ENCODE measurements at places on chromosomes 6 and 20. TPM values are rescaled to one million over a fixed set of nuclear protein-coding genes. Genes with fewer than 3 reads are reported as not detected.

GRCh38 chr20:41044409-41045062, 15.9 kb downstream of the TOP1 start:
- peaks cover 43% of the 10 kb centered on the region for H3K4me1 ChIP-seq
- no peak for DNase-seq
- H3K27ac ChIP-seq, result no peak overlapping the region
- peaks cover 32% of the 10 kb centered on the region for H3K36me3 ChIP-seq

DNA sequence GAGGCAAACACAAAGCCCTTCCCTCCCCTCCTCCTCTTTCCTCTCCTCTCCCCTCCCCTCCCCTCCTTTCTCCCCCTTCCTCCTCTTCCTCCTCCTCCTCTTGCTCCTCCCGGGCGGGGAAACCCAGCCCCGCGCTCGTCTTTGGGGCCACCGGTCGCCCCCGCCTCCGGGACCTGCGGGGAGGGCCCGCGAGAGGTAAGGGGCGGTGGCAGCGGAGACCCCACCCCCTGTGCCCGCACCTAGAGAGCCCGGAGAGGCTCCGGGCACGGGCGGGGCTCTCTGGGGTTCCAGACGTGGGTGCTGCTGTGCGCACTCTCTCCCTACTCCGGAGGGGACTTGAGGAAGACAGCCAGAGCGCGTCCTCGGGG, at the start of gene RIN2:
RIN2 (plus strand) TSS at position 126 of the 368 bp plus-strand sequence. CDS start 131,344 bp downstream, outside the sequence.
- H3K36me3 ChIP-seq, result peaks cover 12% of the 10 kb centered on the region
- peak; percentile 82 for DNase-seq
- H3K27me3 ChIP-seq, result no peaks in the 10 kb centered on the region

- no peak for DNase-seq
- H3K4me3 ChIP-seq, result no peak overlapping the region
- H3K4me1 ChIP-seq, result peaks cover 26% of the 10 kb centered on the region
Observed at GRCh38 chr6:36961441-36962435, 7.2 kb downstream of the PI16 start.

- no peaks in the 10 kb centered on the region for H3K27me3 ChIP-seq
- H3K27ac ChIP-seq, result no peak overlapping the region
- no peaks in the 10 kb centered on the region for H3K36me3 ChIP-seq
- DNase-seq, result peak; percentile 18
- H3K4me3 ChIP-seq, result no peak overlapping the region
Observed at GRCh38 chr6:166173281-166173951, 5.8 kb upstream of the TBXT start.

DNA sequence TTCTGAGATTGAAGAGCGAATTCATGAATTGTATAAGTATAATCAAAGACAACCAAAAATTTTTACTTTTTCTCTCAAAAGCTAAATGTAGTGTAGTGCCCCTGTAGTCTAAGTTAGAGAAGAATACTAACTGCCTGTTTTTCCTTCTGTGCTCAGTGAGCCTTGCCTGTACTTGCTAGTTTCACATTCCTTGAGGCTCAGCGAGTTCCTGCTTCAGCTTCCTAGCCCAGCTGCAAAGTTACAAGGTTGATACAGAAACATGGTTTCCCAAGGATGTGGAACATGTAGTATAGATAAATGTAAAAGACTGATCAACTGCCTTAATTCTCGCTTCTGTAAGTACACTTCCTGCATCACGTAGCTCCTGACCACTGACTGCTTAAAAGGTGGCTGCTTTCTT, 33.1 kb upstream of the SEC63 start:
- no peaks in the 10 kb centered on the region for H3K27me3 ChIP-seq
- no peak overlapping the region for H3K4me3 ChIP-seq
- H3K36me3 ChIP-seq, result no peaks in the 10 kb centered on the region
- H3K4me1 ChIP-seq, result no peaks in the 10 kb centered on the region

- no peak for DNase-seq
- no peaks in the 10 kb centered on the region for H3K36me3 ChIP-seq
- H3K27me3 ChIP-seq, result no peaks in the 10 kb centered on the region
Observed at GRCh38 chr6:143003676-143004075, 57.0 kb upstream of the AIG1 start.

DNA sequence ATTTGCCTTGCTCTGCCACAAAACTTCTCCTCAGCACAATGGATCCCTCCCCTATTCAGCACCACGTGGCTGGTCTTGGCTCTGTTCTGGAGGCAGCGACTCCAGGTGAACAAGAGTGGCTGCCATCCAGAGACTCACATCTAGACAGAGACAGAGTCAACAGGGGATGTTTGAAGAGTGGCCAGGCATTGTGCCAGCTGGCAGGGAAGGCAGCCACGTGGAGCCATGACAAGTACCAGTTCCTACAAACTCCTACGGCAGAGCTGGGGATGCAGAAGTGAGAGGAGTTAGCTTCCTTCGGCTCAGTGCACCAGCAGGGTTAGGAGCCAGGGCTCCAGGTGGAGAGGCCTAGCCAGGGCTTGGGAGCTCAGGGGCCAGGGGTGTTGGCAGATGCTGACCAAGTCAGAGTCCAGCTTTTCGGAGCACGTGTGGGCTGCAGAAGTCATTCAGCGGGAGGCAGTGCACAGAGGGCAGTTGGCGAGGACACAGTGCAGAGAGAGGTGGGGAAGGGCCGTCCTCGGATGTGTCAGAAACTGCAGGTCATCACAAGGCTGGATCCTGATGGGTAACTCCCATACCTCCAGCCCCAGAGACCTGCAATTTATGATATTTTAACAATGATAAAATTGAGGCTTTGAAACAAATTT, 171.7 kb upstream of the PDE10A start:
- DNase-seq, result peak; percentile 87
- no peak overlapping the region for H3K27ac ChIP-seq
- H3K4me3 ChIP-seq, result no peak overlapping the region
- H3K36me3 ChIP-seq, result no peaks in the 10 kb centered on the region

- no peak overlapping the region for H3K4me3 ChIP-seq
- peaks cover 55% of the 10 kb centered on the region for H3K36me3 ChIP-seq
Observed at GRCh38 chr20:35902545-35902941, 51.8 kb downstream of the SCAND1 start.

- peak; percentile 36 for DNase-seq
- peaks cover 11% of the 10 kb centered on the region for H3K4me1 ChIP-seq
- H3K27me3 ChIP-seq, result no peaks in the 10 kb centered on the region
- no peaks in the 10 kb centered on the region for H3K36me3 ChIP-seq
Observed at GRCh38 chr6:119284861-119285521, 64.6 kb downstream of the MAN1A1 start.

DNA sequence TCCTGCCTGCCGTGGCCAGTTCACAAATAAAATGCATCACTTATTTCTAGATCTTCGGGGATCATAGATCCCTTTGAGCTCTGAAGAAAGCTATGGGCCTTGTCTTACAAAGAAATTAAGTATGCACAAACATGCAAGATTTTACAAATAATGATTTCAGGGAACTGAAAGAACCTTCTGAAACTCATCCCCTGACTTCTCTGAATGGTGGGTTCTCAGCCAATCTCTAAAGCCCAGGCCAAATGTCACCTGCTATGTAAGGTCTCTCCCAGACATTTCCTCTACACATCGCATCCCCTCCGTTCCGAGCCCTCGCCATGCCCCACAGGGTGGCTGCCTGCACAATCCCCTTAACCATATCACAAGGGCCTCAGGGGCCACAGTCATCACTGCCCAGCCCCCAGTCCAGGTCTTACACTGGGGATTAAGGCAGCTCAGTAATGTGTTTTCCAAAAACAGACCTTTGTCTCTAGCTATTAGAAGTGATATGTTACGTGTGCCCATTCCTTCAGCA, 16.1 kb upstream of the ANKRD60 start:
- H3K4me3 ChIP-seq, result no peak overlapping the region
- no peaks in the 10 kb centered on the region for H3K4me1 ChIP-seq
- no peak overlapping the region for H3K27ac ChIP-seq
- no peak for DNase-seq
- H3K36me3 ChIP-seq, result peaks cover 44% of the 10 kb centered on the region

GRCh38 chr6:158977382-158977781, 22.6 kb downstream of the RSPH3 start:
- H3K4me3 ChIP-seq, result no peak overlapping the region
- H3K4me1 ChIP-seq, result no peaks in the 10 kb centered on the region
- no peaks in the 10 kb centered on the region for H3K27me3 ChIP-seq
- H3K27ac ChIP-seq, result no peak overlapping the region
- no peak for DNase-seq

Gene SLC17A2
- total RNA-seq, result not detected

Gene BFSP1
- total RNA-seq, result 3.5 TPM

Gene VARS2
- total RNA-seq, result 52.7 TPM

Gene ASIP
- not detected for total RNA-seq

Gene CYP39A1
- 7.2 TPM for total RNA-seq

Gene PNRC1
- total RNA-seq, result 158 TPM

Gene BNIP5
- total RNA-seq, result not detected

Gene PTCRA
- total RNA-seq, result not detected

Gene TNFRSF6B
- total RNA-seq, result 12.3 TPM

Gene CRNKL1
- 20.1 TPM for total RNA-seq

Gene TLDC2
- total RNA-seq, result not detected

Gene OPN5
- not detected for total RNA-seq

Measured in MCF 10A (cell line).